ENCODE measurements at places on chromosomes 16 and 17. TPM values are rescaled to one million over a fixed set of nuclear protein-coding genes. Genes with fewer than 3 reads are reported as not detected.
A peak's percentile ranks its signal among the peaks of the same experiment; 100 is the strongest.

- DNase-seq, result no peak
Observed at GRCh38 chr16:1561266-1561665, 27.8 kb downstream of the TMEM204 start.

GRCh38 chr16:9144106-9144505, 52.7 kb downstream of the HAPSTR1 start:
- DNase-seq, result no peak

- peak; percentile 20 for DNase-seq
Observed at GRCh38 chr17:5902181-5903140, 167.7 kb upstream of the WSCD1 start.

GRCh38 chr17:46120078-46120477, 73.2 kb downstream of the KANSL1 start:
- DNase-seq, result no peak

DNAAF1 gene
- not detected for total RNA-seq
